ENCODE measurements at places on chromosomes 1 and 21.

- no peak for DNase-seq
These were observed 9.8 kb upstream of the AK5 start for GRCh38 chr1:77271852-77272580.

GRCh38 chr1:67958472-67958871, 92.0 kb downstream of the DIRAS3 start:
- DNase-seq, result no peak

DNA sequence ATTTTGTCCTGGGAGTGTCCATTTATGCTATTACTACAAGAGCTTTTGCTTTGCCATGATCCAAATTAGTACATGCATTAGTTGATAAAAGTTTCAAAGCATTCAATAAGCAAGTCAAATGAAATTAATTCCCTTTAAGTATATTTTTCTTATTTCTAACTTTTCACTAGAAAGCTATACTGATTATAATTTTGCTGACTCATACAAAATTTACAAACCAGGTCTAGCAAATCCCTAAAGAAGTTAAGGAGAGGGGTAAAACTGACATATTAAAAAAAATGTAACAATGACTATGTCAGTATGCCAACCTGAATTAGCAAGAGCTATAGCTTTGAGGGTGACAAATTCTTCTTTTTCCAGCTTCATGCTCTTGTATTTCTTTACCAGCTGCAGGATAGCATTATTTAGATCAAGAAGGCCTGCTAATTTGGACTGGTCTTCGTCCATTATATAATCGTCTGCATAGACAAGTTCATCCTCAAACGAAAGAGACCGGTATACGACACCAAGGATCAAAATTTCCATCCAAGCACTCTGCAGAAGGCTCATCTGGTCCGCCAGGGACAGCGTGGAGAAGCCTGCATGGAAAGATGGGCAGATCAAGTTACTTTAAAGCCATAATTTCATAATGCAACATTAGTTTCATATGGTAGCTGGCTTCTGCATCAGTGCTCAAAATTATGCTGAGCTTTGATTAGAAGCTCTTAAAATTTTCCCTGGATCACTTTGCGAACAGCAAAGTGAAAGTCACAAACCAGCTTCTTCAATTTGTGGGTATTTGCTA, 95.8 kb upstream of the USH2A start:
- no peak for DNase-seq

GRCh38 chr21:27154451-27155129, 187.7 kb upstream of the ADAMTS5 start:
- no peak for DNase-seq

All from activated T-cell treated with anti-CD3 and anti-CD28 coated beads for 24 hours (primary cell).